Stimulated activated CD8-positive, alpha-beta memory T cell treated with anti-CD3 and anti-CD28 coated beads, Interleukin-12 subunit alpha, Interleukin-12 subunit beta, amount 100 ng/mL, for 4 hours (primary cell): ENCODE measurements at places on chromosomes 4 and X.

DNA sequence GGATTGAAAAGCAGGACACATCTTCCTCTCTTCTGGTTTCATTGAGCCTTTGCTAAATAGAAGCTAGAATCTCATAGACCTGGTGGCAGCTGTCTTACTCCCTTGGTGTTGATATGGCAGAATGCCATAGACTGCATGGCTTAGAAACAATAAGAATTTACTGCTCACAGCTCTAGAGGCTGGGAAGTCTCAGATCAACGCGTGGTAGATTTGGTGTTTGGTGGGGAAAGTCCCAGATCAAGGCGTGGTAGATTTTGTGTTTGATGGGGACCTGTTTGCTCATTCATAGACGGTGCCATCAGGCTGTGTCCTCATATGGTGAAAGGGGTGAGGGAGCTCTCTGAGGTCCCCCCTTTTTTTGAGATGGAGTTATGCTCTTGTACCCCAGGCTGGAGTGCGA is 57.6 kb upstream of the PPP2R3B start:
- DNase-seq: no peak

- DNase-seq: no peak
Measured at GRCh38 chr4:98518559-98519267, 139.7 kb downstream of the TSPAN5 start.

GRCh38 chr4:122992057-122992456 is 69.7 kb upstream of the NUDT6 start:
- no peak for DNase-seq

GRCh38 chr4:148782284-148782683 is 340.1 kb upstream of the NR3C2 start:
- DNase-seq: no peak

DNA sequence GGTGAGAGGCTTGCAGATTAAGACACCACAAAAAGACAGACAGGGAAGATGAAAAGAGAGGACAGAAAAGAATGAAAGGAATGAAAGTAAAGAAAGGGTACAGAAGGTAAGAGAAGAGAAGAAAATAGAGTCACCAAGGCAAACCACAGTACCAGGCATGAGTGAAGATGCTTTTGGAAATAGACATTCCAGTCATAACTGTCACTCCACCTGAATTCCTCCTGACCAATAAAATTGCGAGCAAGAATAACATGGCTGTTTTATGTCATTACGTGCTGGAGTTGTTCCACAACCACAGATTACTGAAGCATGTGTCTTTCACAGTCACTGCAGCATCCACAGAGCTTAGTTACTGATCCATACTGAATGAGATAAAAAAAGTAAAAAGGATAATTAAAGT is 864.9 kb upstream of the SLIT2 start:
- DNase-seq: no peak

- DNase-seq: no peak
Measured at GRCh38 chr4:39037491-39037825, 5.2 kb upstream of the TMEM156 start.

DNA sequence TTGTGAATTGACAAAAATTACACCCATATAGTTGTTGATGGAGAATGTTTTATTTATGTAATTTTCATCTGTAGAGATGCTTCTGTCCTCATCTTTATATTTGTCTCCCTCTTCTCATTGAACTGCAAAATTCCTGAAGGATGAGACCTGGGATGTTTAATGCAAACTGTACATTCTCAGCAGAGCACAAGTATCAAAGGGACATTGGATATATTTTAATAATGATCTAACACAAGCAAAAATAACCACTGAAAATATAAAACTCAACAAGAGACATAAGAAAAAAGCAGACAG is 28.6 kb downstream of the UGDH start:
- no peak for DNase-seq

- no peak for DNase-seq
Measured at GRCh38 chrX:16772460-16772859, 13.8 kb upstream of the TXLNG start.

DNA sequence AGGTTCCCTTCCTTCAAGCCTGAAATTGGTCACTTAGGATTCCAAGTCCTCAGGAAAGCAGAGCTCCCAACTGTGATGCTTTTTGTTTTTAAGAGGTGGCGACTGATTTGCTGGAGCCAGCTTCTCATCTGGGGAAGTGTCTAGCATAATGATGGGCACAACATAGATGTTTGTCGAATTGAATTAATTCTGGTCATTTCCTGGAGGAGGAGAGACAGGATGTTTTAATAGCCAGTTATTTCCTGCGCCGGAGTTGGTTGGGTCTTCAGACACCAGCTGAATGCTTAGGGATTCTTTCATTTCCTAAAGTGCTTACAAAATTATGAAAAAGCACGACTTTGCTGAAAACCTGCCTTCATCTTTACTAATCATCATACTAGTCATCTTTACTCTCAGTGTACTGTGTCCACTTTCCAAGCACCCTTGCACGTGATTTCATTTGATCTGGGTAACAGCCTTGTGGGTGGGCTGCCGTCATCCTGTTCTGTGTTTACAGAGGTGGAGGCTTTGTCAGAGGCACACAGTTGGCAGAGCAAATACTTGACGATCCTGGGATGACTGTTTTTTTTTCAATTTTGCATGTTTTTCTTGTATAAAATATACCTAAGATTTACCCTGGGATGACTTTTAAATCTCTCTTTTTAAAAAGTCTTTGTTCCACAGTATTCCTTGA is 49.5 kb downstream of the RGS12 start:
- no peak for DNase-seq

GRCh38 chr4:78704981-78705683 is 71.0 kb upstream of the BMP2K start:
- no peak for DNase-seq
